ENCODE measurements at places on chromosomes 2 and 18.
A peak's percentile ranks its signal among the peaks of the same experiment; 100 is the strongest.

- DNase-seq = no peak
These were observed 108.1 kb upstream of the KCTD1 start for GRCh38 chr18:26656431-26656943.

GRCh38 chr2:190407662-190408537, at the start of gene MFSD6:
Gene MFSD6 (plus strand): TSS chr2:190408355. CDS start chr2:190436030, 27,675 bp downstream.
- no peak for DNase-seq

DNA sequence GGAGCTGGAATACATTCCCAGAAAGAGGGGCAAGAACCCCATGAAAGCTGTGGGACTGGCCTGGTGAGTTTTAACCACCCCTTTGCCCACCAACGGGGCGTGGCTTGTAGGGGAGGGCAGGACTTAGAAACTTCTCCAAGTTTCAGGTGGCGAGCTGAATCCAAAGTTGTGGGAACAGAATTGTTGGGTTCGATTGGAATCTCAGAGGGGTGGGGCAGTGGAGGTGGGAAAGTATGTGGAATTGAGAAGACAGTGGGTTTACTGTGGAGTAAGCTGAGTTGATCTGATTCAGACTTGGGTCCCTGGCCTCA, 1.1 kb downstream of the PNKD start:
- no peak for DNase-seq

GRCh38 chr2:215028231-215028630, 110.2 kb downstream of the ABCA12 start:
- DNase-seq = peak; percentile 71

DNA sequence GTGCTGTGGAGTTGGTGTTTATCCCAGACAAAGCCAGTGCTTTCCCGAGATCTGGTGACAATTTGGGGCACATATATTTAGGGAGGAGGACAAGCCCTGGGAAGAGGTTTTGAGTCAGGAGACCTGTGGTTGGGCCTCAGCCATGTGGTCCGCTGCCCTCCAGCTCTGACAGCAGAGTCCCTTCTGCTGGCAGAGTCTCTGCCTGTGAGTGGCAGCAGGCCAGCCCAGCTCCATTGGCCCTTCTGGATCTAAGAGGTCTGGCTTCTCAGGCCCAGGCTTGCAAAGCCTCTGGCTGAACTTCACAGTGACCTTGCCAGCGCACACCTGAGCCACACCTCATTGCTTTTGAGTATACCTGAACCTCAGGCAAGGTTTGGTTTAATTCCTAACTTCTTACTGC, 115.3 kb downstream of the BCL2L11 start:
- DNase-seq = no peak

- no peak for DNase-seq
These were observed 18.8 kb downstream of the TACR1 start for GRCh38 chr2:75180476-75180875.
